ENCODE measurements at places on chromosomes 13 and 19. TPM values are rescaled to one million over a fixed set of nuclear protein-coding genes. Genes with fewer than 3 reads are reported as not detected.

The LILRB5 gene
- total RNA-seq = 48.7 TPM

The FGF9 gene
- total RNA-seq = 0.62 TPM

The CNOT3 gene
- 33.5 TPM for total RNA-seq

The SLC10A2 gene
- not detected for total RNA-seq

The WTIP gene
- 89.3 TPM for total RNA-seq

DNA sequence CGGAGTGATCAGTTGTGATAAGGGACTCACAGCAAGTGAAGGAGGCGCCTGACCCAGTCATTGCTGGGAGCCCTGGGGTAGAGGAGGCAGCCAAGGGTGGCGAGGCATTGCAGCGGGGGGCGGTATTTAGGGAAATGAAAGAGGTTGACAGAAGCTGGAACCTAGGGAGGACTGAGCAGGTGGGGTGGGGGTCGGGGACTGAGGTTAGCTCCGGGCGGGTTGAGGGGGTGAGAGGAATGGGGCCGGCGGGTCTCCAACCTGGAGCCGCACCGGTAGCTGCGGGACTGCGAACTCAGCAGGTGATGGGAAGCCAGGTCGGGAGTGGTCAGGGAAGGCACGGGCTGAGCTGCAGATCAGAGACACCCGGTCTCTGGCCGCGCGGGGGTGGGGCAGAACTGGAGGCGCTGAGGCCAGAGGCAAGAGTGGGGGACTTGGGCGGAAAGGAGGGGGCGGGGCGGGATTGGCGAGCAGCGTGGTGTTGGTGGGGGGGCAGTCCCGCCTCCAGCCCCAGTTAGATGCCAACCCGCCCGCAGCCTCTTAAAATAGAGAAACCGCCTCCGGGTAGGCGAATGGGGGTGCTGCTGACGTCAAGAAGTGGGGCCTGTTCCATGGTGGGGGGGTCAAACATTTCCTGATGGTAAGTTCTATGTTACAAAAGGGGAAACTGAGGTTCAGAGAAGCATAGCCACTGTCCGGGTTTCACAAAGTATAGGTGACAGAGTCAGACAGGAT, 1.5 kb downstream of the MAST3 start:
- no peak for DNase-seq

- no peak for DNase-seq
These were observed 261.7 kb downstream of the FGF9 start for GRCh38 chr13:21932578-21932977.

DNA sequence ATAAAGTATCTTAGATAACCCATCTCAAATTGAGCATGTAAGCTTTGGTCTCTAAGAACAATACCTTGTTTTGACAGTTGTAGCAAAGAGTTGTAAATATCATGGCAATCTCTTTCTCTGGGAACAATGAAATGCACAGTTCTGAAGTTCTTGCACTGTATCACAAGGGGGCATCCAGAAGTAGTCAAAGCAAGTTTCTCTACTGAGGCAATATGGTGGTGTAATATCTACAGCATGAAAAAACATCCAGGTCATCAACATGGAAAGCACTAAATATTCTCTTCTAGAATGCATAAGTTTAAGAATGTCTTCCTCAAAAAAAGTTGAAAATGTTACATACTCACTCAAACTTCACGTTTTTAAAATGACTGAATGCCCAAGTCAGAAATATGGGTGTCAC, 19.6 kb downstream of the MTMR6 start:
- DNase-seq = no peak

- no peak for DNase-seq
These were observed 17.2 kb upstream of the CRTC1 start for GRCh38 chr19:18666317-18666716.

GRCh38 chr19:21092109-21092508, 10.1 kb downstream of the ZNF714 start:
- DNase-seq = no peak

GRCh38 chr13:42350141-42350540, 78.2 kb downstream of the AKAP11 start:
- DNase-seq = no peak

- no peak for DNase-seq
These were observed 76.0 kb upstream of the MEDAG start for GRCh38 chr13:30829833-30830637.

DNA sequence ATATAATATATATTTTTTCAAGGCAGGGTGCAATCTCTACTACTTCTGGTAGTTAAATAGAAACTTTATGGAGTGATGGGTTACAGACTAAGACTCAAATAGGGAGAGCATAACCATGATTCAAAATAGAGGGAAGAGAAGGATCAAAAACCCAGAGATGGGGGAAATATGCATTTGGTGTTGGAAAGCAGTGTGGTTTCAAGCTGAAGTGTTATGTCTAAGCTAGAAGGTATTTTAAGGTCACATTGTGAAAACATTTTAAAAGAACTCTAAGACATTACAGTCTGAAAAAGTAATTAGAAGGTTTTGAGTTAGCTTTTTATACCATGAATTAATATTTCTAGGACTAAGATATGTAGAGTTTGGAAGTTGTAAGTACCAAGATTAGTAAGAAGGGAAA, 2741.4 kb downstream of the PCDH9 start:
- DNase-seq = no peak

DNA sequence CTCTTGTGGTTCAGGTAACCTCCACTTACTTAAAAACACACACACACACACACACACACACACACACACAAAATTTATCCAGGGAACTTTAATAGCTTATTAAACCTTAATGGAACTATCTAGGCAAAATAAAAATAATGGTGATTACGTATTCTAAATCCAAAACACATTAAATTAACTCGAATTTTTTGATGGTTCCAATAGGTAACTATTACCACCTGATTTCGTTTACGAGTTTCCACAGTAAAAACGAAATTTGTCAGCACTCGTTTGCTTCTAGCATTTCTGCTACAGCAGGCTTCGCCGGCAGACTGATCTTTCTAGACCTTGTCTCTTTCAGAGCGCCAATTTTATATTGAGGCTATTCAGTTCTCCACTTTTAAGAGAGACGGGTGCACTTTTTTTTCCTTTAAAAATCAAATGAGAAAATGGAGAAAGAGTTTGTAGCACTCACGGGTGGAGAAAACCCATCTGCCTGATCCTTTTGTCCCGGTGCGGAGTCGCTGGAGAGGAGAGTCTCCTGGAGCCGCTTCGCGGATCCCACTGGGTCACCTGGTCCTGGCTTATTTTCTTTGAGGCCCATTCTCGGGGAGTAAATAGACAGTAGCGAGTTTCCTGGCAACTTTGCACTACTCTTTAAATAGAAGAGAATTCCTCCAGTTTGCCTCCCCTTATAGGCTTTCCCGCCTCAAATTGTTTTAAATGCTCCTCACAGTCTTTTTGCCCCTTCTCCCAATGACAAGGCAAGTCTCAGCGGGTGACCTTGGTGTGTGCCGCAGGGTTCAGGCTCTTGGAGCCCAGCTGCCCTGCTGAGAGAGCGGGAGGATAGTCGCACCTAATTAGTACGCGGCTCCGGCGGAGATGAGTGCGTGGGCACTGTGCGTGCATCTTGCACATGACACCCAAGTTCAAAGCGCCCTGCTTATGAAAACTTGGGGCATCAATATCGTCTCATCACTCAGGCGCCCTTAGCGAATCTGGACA, 117.0 kb downstream of the KCNRG start:
- DNase-seq = peak; percentile 43

GRCh38 chr13:28735481-28736029, 16.8 kb upstream of the SLC46A3 start:
- no peak for DNase-seq

GRCh38 chr13:94312511-94313216, 166.8 kb downstream of the DCT start:
- DNase-seq = no peak

DNA sequence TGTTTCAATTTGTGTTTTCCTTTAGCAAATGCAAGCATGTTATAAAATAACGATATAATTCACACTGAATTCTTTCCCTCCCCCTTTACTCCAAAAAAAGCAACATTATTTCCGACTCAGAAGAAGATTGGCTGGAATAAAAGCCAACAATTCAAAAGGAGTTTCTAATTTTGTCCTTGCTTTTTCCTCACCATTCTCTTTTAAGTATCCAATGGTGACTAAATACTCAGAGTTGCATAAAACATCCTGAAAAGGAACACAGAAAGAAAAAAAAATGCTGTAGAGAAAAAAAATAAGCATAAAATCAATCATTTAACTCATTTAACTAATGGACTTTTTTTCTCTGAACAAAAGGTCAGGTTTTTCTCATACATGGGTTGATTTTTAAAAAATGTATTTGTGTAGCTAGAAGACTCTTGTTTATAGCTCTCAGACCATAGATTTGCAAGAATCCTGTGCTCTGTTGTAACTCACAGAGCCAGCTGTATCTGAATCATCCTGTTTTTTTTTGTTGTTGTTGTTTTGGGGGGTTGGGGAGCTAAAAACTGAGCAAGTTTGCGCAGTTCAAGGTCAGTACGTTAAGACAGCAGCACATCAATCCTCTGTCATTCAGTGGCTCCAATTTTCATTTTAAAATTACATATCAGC, 108.1 kb downstream of the PCDH17 start:
- DNase-seq = no peak

GRCh38 chr13:26680123-26680450, 80.5 kb downstream of the GPR12 start:
- DNase-seq = no peak
